ENCODE measurements at places on chromosomes 7 and 10.

- DNase-seq, result no peak
Observed at GRCh38 chr10:83908506-83908905, 230.8 kb upstream of the GHITM start.

- DNase-seq, result no peak
Observed at GRCh38 chr7:106583100-106583499, 77.9 kb downstream of the CCDC71L start.

GRCh38 chr7:24501009-24501408, 72.2 kb upstream of the PALS2 start:
- no peak for DNase-seq

DNA sequence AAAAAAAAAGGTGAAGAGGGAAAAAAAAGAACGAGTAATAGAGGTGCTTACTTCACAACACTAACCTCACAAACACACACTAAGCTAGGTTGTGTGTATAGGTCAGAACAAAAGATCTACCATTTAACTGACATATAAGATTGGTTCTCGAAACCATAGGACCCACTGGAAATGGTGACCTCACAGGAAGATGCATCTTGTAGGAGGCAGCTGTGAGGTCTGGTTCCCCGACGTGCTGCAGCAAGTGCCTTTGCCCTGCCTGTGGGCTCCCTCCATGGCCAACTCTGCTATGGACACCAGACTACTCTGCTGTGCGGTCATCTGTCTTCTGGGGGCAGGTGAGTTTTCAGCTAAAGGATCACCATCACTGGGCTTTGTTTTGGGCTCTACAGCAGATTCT, 133.8 kb upstream of the PRSS1 start:
- DNase-seq, result no peak

GRCh38 chr10:113169853-113170460, 219.9 kb downstream of the TCF7L2 start:
- DNase-seq, result peak; percentile 54

DNA sequence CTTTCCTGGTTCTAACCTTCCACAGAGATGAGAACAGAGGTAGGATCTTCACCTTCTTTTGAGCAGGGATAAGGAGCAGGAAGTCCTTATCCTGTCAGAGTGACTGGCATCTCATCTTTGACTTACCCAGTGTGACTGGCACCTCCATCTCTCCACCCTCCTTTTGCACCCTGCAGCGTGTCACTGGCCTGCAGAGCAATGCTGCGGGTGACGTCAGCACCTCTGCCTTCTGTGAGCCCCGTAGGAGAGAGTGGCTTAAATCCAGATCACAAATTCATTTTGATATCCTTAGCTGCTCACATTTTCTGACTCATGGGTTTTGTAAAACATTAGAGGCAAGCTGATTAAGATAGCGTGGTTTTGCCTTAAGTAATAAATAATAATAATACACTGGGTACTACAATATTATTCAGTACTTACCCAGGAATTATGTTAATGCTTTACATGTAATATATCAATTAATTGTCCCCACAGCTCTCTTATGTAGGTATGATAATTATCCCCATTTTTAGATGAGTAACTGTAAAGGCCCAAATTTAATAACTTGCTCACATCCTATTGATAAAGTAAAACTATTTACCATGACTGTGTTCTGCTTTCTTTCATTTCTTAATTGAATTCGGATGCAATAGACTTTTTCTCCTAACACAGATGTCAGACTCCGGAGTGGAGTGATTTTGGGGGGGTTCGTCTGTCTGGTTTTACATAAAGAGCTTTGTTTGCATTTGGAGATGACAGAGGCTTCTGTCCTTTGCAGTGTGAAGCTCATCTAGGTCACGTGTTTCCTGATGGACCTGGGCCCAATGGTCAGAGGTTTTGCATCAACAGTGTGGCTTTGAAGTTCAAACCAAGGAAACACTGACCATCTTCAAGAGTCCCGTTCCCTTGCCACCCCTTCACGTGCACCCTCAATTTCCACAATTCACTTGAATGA, 24.9 kb downstream of the MSRB2 start:
- no peak for DNase-seq

Data from hematopoietic multipotent progenitor cell treated with erythropoietin and hydrocortisone succinate and interleukin-3 and kit ligand, for 4 days (in vitro differentiated cells).